Effector memory CD8-positive, alpha-beta T cell (primary cell): ENCODE measurements at places on chromosomes 13 and 19.

- no peak for DNase-seq
Observed at GRCh38 chr19:22622020-22622419, 12.1 kb upstream of the ZNF492 start.

DNA sequence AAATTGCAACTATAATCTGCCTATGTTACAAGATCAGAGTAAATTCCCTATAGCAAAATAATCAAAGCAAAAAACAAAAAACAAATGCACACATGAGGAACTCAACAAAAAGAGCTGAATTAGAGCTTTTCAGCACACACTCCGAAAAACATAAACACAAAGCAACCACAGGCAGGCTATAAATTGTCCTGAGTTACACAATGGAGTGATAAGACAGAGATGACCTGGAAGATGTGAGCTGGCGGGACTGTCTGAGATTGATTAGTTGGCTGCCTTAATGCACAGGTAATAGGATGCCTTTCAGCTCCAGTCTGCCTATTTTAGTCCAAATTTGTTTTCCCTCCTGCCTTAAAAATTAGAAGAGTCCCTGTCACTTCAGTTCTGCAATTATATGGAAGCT is 159.0 kb upstream of the FNDC3A start:
- DNase-seq, result no peak

- no peak for DNase-seq
Observed at GRCh38 chr13:78133511-78133910, 214.9 kb upstream of the EDNRB start.

GRCh38 chr13:32627793-32628192 is 41.5 kb downstream of the PDS5B start:
- DNase-seq, result no peak

DNA sequence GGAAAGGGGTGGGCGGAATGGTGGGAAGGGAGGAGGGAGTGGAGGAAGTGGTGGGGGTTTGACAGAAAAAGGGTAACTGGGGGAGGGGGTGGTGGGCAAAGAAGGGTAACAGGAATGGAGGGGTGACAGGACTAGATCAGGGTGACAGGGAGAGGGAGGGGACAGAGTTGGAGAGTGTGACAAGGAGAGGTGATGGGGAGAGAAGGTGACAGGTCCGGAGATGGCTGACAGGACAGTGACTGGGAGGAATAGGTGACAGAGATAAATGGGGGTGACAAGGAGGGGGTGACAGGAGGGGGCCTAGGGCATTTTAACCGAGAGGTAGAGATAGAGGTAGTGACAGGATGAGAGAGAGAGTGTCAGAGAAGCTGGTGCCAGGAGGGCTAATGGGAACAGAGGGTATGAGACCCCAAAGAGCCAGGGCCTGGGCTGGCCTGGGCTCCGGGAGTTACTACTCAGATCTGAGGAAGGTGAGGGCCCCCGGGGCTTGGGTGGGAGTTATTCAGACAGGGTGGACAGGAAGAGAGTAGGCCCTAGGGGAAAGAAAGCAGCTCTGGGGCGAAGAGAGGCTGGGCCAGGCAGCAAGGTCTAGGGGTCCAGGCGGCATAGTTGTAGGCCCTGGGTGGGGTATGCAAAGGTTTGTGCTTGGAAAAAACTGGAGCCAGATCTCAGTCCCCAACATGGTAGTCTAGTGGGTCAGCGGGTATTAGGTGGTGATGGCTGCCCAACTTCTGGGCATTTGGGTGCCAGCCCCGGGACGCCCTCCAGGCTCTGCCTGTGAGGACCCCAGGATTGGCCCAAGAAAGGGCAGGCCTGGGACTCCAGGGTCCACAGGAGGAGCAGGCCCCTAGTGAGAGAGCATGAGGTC is 660 bp downstream of the CIC start:
- no peak for DNase-seq

DNA sequence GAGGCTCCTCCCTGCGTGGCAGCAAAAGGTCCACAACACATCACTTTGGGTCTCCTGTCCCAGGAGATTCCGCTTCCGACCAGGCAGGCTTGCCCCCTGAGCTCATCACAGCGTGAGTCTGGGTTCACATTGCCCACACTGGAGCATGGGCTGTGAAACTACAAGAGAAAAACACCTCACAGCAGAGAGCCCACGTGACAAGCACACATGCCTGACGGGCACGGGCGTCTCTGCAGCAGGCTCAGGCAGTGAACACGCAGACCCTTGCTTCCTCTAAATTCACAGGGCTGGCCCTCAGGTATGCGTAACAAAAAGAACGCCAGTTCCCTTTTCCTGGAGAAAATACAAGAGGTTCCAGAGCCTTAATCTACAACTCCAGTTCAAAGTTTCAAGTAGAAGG is 41.9 kb downstream of the RASA3 start:
- DNase-seq, result no peak

DNA sequence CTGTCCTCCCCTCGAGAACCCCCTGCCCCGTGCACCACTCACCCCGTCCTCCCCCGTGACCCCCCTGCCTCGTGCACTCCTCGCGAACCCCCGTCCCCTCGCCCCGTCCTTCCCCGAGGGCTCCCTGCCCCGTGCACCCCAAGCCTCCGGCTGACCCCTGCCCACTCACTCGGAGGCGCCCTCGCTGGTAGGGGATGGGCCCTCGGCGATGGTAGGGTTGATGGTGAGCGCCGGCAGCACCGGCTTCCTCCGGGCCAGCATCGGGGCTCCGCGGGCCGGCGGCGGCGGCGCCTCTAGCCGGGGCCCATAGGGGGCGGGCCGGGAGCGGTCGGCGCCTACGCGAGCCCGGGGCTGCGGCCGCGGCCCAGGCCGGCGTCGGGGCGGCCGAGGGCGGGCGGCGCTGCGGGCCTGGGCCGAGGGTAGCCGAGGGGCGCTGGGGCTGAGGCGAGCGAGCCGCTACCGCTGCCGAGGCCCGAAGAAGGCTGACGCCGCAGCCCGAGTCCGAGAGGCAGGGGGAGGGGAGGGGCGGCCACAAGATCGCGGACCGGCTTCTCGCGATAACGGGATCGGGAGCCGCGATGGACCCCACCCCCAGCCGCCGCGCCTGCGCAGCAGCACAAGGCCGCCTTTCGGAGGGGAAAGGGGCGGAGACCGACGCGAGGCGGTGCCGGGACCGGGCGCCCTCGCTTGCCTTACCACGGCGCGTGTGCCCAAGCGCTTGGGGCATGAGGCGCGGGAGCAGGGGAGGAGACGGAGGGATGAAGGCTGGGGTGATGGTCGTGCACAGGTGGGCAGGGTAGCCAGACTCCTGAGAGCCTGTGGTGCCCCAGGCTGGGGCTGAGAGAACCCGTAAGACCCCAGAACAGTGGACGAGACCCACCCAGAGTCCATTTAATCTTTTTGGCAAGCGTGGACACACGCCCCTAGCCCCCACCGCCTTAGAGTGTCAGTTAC is at the start of gene MAP2K2:
TSS of gene MAP2K2 (minus strand) at position 508 of the 954 bp plus-strand sequence. CDS start at position 261, 247 bp downstream.
- DNase-seq, result peak; percentile 95

DNA sequence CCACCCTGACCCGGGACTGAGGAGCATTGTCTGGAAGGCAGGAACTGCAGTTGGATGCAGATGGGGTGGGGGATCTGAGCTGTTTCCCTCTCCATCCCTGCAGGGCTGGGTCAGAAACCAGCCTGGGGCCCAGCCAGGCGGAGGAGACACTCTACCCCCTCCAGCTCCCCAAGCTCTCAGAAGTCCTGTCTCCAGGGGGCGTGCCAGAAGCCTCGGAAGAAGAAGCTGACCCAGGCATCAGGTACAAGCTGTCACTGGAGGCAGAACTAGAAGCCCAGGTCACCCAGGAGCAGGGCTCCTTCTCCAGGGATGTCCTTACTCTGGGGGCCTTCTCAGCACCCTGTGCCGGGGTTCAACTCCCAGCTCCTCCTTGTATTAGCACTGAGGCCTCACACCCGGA is 15.5 kb downstream of the SIX5 start:
- DNase-seq, result no peak

GRCh38 chr19:41541990-41542584 is 33.9 kb upstream of the CEACAM21 start:
- peak; percentile 84 for DNase-seq

DNA sequence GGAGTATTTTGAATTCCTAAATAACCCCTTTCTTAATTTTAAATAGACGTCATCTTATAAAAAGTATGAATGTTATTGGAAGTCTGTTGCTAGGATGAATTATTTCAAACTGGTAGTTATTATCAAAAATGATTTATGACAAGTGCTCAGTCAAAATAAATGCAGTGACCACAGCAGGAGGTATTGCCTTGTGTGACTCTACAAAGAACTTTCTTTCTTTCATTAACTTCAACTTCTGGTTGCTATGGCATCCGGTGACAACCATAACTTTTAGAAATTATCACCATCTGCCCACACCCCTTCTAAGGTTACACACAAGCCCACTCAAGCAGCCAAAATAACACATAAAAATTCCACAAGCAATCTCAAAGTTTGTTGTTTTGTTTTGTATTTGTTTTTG is 189.9 kb downstream of the DACH1 start:
- no peak for DNase-seq

DNA sequence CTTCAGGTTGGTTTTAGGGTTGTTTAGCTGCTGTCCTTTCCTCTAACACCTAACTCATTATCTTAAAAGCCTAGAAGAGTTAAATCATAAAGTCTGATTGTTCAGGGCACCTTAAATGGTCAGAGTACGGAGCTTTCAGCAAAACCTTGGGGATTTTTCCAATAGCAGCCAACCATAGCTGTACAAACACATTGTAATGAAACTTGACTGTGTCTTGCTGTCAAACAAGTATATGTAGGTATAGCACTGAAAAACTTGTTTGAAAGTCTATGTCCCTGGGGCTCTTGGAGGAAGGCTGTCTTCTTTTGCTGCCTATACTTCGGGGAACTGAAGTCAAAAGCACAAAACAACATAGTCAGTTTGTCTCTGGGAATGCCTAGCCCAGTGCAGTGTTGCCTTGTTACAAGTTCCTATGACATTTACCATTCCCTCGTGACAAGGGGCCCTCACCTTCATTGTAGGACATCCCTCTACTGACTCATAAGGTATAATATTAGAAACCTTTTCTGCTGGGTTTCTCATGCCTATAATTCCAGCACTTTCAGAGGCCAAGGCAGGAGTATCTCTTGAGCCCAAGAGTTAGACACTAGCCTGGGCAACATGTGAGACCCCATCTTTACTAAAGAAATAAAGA is 474.5 kb upstream of the NBEA start:
- no peak for DNase-seq

DNA sequence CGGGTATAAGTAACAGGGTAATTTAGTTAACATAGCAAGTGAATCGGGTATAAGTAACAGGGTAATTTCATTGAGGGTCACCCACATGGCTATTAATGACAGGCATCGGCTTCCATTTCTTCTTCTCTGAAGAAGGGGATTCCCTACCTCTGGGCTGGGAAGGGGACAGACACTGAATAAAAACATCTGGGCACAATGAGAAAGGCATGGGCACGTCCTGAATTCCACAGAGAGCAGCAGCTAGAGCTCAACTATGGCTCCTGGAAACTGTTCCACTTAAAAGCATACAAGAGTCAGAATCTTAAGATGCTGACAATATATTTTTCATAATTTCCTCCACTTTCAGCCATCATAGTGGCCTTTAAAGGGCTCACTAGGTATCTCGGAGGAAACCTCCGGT is 51.8 kb downstream of the CRYL1 start:
- DNase-seq, result no peak

DNA sequence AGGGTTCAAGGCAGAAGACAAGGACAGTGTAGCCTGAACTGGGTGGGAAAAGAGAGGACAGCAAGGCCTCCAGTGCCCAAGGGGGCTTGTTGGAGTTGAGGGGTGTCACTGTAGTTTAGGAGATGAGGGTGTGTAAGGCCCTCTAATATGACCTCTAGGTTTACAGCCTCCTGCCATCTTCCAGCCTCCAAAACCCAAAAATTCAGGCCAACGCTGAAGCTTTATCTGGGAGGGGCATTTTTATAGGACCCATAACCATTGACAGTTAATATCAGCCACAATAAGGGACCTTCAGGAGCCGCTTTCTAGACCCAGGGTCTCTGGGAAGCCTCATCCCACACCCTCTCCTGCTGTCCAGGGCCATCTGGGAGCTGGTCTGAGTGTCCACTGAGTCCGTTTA is 2.8 kb downstream of the KLF1 start:
- DNase-seq, result no peak
